Right cardiac atrium (tissue), 5 donors: ENCODE measurements at places on chromosomes 4 and X. TPM values are rescaled to one million over a fixed set of nuclear protein-coding genes. Genes with fewer than 3 reads are reported as not detected.

DNA sequence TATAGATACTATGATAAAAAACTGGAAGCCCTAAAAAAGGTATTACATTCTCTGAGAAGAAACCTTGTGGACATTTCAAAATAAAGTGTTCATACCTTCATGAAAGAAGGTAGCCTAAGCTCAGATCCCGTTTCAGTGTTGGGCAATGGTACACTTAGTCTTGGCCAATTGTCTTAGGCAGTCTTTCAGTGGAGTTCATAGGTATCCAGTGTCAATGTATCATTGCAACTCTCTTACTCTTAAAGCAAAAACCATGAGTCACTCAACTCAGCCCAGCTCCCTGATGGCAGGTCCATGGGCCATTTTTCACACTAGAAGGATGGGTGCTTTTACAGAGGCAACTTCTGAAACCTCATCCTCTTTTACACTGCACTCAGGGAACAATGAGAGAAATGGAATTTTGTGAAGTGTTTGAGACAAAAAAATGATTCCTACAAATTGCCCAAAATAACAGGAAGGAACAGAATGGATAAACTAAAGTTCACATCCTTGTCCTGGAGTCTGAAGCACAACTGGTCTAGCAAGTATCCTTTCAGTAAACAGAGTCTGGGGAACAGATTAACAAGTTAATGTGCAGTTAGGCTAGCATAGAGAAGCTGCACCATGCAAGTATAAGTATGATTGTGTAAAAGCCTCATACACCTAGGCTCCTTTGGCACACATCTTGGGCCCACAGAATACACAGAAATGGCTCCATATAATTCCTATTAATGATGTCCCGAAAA lies 7.0 kb upstream of the ZNF827 start:
- no peak for DNase-seq

The FRMD7 gene
- total RNA-seq, result not detected

- no peak for DNase-seq
These were observed 584.2 kb upstream of the INTU start for GRCh38 chr4:127048376-127049044.

The GYG2 gene
- total RNA-seq, result 1.6 TPM

DNA sequence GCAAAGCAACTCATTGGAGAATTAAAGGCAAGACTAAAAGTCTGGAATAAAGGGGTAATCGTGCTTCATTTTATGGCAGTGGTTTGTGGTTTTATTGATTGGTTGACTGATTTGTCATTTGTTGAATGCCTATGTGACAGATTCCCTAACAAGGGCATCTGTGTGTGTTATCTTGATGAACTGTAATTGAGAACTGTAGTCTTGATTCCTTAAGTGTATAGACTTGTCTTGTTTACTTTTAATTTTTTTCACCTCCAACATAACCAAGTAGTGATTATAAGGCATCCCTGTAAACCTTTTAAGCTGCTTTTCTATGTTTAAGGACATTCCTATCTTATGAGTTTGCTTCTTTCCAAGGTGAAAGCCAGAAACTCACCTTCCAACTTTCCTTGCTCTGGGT lies 216.0 kb upstream of the TAPT1 start:
- DNase-seq, result no peak

DNA sequence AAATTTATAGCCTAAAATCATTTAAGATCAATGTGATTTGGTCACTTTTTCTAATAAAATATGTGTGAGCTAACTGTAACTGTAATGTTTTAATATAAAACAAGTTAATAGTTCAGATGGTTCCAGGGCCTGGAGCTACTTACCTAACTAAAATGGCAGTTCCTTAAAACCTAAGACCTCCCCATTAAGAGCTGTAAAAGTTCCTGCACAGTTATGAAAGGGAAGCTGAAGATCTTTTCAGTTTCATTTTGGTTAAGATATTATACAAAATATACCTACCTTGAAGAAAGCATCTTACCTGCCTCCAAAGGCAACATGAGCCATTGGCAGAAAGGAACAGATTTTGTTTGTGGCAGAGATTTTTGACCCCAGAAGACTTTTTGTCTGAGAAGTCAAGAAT lies 30.1 kb downstream of the HPF1 start:
- no peak for DNase-seq

GRCh38 chr4:48352793-48353192 lies 11.5 kb downstream of the SLAIN2 start:
- DNase-seq, result no peak

GRCh38 chr4:3715061-3715854 lies 50.9 kb upstream of the ADRA2C start:
- DNase-seq, result peak; percentile 4

The CPEB2 gene
- 18.3 TPM for total RNA-seq

The ZNF157 gene
- total RNA-seq, result 0.29 TPM

GRCh38 chr4:173530326-173531085 lies 477 bp upstream of the HAND2 start:
- DNase-seq, result no peak

The BANK1 gene
- 0.78 TPM for total RNA-seq

- no peak for DNase-seq
These were observed 41.5 kb downstream of the GPM6A start for GRCh38 chr4:175770555-175770954.

DNA sequence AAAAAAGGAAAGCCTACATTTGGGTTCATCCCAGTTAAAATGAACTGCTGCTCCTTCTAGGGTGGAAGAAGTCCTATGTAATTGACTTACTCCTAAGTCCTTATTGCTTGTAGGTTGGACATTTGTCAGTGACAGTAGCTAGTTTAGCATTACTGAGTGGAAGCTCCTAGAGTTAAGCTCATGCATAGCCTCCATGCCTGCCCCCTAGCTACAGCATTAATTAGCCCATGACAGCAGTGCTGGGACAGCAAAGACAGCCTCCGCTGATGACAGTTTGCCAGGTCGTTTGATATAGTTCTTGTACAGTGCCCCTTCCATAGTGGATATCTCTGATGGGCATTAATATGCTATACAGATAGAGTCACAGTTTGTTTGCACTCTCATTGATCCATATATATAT lies 18.7 kb upstream of the GALNTL6 start:
- DNase-seq, result no peak

The RASL11B gene
- 9.6 TPM for total RNA-seq

GRCh38 chr4:78057135-78057599 lies at the start of gene FRAS1:
Gene FRAS1 (plus strand): TSS chr4:78057323. CDS start chr4:78058010, 687 bp downstream.
- peak; percentile 65 for DNase-seq

The SLIT2 gene
- 10.4 TPM for total RNA-seq

The CPLX1 gene
- total RNA-seq, result 3.5 TPM

DNA sequence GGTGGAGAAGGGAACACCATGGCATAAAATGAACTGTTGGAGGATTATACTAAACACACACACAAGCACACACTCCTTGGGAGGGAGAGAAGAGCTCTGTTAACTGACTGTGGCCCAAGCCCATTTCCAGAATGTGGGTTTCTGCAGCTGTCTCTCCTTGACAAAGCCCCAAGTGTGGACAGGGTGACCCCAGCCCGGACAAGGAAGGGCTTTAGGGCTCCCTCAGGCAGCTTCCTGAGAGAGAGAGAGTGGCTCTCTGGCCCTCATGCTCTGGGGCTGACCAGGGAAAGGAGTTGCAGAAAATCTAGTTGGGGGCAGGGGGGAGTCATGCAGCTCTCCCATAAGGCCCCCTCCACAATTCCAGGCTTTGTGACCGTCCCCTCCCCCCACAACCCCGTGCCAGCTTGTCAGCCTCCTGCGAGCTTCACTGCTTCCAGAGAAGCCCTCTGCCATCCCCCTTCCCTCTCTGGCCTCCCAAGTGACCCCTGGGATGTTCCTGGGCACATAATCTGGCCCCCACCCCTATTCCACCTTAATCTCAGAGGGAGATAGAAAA lies 590 bp downstream of the ARHGEF9 start:
- DNase-seq, result peak; percentile 49

GRCh38 chrX:49710744-49711319 lies 15.0 kb upstream of the PAGE1 start:
- DNase-seq, result no peak

DNA sequence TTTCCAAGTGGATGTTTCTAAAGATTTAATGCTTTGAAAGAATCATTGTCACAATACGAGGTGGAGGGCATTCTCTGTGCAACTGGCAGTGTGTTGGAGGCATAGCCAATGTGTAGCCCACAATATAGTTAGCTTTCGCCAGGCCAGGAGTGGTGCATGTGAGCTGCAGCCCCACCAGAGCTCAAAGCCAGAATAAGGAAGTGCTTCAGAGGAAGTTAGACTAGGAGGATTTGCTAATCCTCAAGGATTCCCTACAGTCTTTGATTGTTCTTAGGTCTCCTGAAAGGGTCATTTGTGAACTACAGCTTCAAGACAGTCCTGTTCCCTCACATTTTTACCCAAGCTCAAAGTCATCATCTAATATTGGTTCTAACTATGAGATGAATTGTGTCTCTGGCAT lies 16.4 kb downstream of the TRPC5OS start:
- no peak for DNase-seq

The RAB33A gene
- total RNA-seq, result 18.6 TPM

GRCh38 chr4:47088298-47088697 lies 56.9 kb downstream of the GABRB1 start:
- no peak for DNase-seq

- DNase-seq, result no peak
These were observed 29.1 kb downstream of the ZNF185 start for GRCh38 chrX:152926923-152927322.

DNA sequence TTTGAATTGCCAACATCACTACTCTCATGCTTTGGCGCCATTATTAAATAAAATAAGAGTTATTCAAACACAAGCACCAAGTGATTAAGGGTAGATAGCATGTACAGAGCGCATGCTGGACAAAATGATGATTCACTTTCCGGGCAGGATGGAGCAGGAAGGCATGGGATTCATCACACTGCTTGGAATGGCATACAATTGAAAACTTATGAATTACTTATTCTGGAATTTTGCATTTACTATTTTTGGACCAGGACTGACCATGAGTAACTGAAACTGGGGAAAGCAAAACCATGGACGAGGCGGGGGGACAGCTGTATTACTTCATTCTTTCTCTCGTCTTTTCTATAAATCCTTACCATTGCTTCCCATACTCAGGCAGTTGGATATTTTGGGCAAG lies 28.5 kb upstream of the FGF5 start:
- no peak for DNase-seq

DNA sequence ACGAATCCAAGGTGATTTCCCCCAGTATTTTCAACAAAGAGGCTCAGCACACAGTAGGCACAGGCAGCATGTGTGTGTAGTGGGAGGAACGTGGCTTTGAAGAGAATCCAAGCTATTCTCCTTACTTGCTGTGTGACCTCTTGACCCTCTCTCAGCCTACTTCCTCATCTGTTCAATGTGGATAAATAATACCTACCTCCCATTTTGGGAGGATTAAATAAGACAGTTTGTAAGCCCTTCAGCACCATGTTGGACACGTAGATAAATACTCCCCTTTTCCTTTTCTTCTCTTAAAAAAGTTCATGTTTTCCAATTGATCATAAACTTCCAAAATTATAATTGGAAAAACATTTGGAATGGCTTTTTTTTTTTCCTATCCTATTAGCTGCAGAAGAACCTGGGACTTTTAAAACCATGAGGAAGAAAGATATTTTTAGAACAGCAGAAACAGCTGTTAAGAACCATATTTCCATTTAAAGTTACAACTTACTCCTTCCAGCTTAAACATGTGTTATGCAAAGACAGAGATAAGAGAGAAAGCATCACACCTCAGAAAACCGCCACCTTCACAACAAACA lies 56.1 kb upstream of the TMEM131L start:
- DNase-seq, result no peak

The MSN gene
- total RNA-seq, result 120 TPM

GRCh38 chrX:103774070-103774642 lies 2.5 kb upstream of the PLP1 start:
- DNase-seq, result no peak

The GAGE1 gene
- not detected for total RNA-seq

The OR13H1 gene
- not detected for total RNA-seq

GRCh38 chrX:51144828-51145442 lies 187.7 kb upstream of the NUDT10 start:
- DNase-seq, result no peak
